ENCODE measurements at places on chromosomes 4 and X.

- no peak for DNase-seq
Observed at GRCh38 chrX:149145845-149146285, 359.2 kb downstream of the IDS start.

GRCh38 chr4:623914-624566, 1.3 kb upstream of the PDE6B start:
- DNase-seq: no peak

DNA sequence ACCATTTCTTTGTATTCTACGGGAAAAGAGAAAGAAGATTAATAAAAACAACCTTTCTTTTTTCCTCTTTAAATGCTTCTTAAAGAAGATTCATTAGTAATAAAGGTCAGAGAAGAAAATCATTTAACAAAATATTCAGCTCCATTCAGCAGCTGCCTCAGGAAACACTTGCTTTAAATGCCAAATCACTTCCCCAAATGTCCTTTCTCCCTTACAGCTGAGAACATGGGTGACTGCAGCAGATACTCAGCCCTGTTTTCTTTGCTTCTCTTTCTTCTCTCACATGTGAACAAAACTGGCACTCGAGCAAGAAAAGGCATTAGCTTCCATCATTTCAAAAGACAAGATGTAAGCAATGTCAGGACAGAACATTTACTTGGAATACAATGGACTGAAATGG, 120.2 kb downstream of the INPP4B start:
- no peak for DNase-seq

DNA sequence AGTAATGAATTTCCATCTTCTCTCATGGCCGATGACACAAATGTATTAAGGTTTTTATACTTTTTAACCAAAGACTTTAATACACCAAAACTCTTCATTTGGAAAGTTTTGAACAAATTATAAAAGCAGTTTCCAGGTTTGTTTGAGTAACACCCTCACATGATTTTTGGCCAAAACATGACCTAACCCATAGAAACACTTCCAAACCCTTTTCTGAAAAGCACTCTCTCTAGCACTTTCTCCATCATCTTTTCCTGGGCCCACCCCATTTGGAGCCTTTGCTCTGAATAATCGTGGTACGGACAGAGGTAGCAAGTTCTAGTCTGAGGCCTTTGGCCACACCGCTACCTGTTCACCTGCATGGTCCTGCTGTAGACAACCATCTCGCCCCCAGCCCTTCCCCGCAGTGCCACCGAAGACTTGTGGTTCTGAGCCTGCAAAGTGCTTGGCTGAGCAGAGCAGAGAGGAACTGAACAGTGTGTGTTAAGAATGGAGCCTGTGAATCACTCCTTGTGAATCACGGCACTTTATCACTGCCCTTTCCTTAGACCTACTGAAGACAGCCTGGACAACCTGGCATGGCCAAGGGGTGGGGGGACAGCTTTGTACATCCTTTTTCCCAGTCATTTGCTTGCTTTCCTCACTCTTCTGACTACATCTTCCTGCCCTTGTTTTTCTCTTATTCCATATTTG, 181.8 kb downstream of the PTTG2 start:
- no peak for DNase-seq

- DNase-seq: no peak
Observed at GRCh38 chr4:80713409-80713808, 317.1 kb upstream of the BMP3 start.

- no peak for DNase-seq
Observed at GRCh38 chr4:38366997-38367396, 297.0 kb upstream of the KLF3 start.

GRCh38 chr4:8278421-8279287, 9.1 kb downstream of the HTRA3 start:
- peak; percentile 41 for DNase-seq

GRCh38 chrX:9195199-9195880, 161.4 kb upstream of the FAM9B start:
- DNase-seq: no peak

DNA sequence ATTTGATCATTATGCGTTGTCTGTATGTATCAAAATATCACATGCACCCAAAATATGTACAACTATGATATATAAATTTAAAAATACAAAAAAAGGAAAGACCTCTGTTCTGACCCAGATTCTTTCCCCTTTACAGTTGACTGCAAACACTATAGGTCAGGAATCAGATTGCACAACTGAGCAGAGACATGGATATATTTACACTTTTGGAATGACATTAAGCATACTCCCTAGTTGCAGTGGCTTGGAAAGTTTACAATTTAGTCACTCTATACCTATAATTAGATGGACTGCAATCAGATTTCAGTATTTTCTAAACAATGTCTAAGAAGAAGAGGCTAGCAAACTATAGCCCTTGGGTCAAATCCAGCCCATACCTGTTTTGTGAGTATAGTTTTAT, 98.5 kb upstream of the INPP4B start:
- no peak for DNase-seq

GRCh38 chrX:119156241-119156640, 28.6 kb upstream of the KIAA1210 start:
- DNase-seq: no peak

- no peak for DNase-seq
Observed at GRCh38 chr4:40337523-40337922, 2.4 kb downstream of the CHRNA9 start.

- DNase-seq: no peak
Observed at GRCh38 chrX:65994519-65995506, 45.1 kb downstream of the VSIG4 start.

DNA sequence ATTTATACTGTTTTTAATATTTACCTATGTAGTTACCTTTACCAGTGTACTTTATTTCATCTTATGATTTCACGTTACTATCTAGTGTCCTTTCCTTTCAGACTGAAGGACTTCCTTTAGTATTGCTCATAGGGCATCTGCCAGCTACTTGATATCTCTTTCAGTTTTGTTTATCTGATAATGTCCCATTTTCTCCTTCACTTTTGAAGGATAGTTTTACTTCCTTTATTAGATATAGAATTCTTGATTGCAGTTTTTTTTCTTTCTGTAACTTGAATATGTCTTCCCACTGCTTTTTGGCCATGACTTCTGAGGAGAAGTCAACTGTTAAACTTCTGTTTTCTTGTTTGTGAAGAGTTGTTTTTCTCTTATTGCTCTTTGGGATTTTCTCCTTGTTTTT, 69.4 kb upstream of the MAGED1 start:
- no peak for DNase-seq

GRCh38 chrX:69028006-69028760, 137.1 kb downstream of the PJA1 start:
- DNase-seq: no peak

DNA sequence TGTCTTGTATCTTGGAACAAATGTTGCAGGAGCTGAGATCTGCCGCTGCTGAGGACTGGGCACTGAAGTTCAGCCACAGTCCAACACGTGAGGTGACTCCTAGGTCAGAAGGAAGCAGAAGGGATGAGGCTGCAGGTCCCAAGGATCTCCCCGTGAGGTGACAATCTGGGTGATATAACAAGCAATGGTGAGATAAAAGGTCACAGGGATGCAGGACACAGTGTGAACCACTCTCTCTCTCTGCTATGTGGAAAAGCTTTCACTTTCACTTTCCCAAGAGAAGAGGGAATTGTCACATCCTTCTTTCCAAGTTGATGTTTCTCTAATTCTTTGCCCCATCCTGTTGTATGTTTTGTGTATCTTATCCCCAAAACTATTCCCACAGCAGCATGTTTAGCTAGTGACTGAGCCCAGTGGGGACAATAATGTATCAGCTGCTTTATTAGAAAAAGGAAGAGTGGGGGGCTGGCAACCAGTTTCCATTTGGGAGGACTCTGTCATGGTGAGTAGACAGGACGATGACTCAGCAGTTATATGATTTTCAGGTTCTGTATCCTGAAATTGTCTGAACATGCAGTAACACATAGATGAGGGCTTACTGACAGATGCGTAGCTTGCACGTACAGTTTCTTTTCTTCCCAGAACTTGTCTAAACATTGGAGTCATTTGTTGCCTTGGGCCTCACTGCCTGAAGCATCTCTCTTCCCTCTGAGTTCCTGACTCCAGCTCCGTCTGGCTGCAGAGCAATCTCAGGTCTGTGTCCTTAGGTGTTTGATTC, 1415.8 kb upstream of the TENM3 start:
- DNase-seq: peak; percentile 65

DNA sequence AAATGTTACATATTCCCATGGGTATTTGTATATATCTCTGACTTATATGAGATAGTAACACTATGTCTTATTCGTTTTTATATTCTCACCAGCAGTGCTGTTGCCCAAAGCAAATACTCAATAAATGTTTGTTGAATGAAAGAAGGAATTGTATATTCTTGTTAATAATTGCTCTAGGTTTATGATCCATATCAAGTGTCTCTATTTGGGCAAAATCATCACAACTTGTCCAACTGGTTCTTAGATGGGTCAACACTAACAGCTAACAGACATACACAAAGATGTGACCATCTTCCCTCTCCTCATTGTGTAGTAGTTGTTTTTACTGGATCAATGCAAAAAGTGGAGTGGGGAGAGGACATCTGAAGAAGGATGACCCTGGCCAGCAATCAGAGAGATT, 6.6 kb upstream of the APLN start:
- no peak for DNase-seq

- no peak for DNase-seq
Observed at GRCh38 chr4:86184901-86185285, 175.0 kb downstream of the MAPK10 start.

DNA sequence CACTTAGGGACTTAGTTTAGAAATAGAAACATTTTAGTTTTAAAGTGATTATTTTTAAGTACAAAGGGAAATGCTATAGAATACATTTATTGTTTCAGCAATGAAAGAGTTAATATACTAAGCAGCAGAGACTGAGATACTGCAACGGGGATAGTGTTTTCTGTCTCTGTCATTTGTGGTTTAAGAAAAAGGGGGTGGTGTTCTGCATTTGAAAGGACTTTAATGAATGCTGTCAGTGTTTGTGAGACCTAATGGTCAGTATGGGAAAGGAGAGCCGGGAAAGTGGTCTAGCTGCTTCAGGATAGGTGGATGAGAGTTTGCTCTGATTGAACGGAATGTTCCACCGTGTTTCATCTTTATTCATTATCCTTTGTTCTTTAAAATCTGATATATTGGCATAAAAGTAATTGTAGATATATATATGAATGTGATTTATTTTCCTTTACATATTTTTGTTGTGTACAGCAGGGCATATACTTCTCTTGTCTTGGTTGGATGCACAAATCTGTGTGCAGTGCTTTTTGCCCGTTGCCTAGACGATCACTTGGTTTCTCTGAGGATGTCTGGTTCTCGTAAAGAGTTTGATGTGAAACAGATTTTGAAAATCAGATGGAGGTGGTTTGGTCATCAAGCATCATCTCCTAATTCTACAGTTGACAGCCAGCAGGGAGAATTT, at the start of gene KLHL5:
Gene KLHL5 (plus strand): TSS at position 139 of the 676 bp plus-strand sequence. CDS start 421 bp downstream, at position 560.
- DNase-seq: no peak

DNA sequence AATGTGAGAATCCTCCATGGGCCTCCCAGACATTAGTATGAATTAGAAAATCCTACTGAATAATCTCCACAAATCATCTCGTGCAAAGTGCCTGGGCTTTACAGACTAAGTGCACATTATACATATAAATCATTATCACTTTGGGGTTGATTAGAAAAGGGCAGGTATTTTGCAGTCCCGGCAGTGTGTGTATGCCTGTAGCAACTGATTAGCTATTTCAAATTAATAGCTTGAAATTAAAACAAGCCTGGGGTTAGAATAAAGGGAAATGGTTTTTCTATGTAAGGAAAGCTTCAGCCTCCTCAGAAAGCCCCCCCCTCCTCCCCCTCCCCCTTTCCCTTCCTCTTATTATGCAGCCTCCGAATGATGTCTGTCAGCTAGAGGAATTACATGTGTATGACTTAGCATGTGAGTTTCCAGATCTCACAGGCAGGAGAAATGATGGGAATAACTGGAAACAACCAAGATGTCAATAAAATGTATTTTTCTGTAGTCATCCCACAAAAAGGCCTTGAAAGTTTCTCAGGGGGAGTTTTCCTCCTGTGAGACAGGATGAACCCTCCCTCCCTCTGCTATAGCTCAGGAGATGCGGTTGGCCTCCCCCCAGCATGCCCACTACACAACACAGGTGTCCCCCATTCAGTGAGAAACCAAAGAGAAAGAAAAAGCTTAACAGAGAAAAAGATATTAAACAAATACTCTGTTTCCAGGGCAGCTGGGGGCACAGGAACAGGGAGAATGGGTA, 41.2 kb upstream of the RASGEF1B start:
- DNase-seq: no peak

- no peak for DNase-seq
Observed at GRCh38 chrX:29308726-29309125, 721.5 kb downstream of the IL1RAPL1 start.

DNA sequence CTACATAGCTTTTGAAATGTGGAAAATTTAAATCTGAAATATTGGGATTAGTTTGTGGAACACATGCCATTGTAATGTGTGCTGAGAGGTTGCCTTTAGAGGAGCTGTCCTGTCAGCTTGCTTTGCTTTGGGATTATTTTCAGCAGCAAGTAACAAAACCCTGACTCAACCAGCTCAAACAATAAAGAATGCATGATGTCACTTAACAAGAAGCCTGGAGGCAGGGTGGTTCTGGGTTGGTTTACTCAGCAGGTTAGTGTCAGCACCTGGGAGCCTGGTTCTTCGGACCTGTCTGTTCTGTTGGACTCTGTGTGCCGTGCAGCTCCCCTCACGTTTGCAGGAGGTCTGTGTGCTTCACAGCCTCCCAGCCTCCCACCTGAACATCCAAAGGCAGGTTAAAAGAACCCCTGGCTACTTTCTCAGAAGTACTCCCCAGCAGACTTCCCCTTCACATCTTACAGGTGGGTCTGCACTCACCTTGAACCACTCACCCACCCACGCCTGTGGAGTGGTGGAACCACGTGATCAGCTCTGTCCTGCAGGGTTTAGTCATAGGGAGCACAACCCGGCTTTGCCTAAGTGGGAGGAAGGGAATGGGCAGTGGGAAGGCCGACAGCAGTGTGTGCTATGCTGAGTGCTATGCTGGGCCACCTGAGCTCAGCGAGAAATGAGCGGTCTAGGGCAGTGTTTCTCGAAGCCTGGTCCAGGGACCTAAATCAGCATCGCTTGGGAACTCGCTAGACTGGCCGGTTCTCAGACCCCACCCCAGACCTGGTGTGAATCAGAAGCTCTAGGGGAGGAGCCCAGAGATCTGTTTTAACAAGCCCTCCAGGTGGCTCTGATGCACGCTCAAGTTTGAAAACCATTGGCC, 20.4 kb downstream of the TMEM131L start:
- peak; percentile 93 for DNase-seq

- DNase-seq: no peak
Observed at GRCh38 chr4:166499820-166500219, 626.8 kb downstream of the TLL1 start.

- no peak for DNase-seq
Observed at GRCh38 chrX:15160558-15161095, 109.3 kb downstream of the ASB9 start.

DNA sequence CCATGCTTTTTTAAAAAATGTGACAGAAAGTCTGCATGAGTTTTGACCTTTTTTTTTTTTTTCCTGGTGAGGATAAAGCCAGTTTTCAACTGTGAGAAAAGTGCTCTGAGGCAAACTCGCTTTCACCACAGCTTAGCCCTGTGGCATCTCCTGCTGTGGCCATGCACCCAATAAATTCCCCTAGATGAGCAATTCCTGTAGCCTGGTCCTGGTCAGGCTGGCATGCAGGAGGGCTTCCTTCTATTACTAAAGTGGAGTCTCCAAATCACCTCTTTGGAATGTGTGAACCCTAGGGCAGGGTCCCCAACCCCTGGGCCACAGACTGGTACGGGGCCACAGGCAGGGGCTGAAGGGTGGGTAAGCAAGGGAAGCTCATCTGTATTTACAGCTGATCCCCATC, 265.4 kb downstream of the RAPGEF2 start:
- DNase-seq: no peak
